ENCODE measurements at places on chromosomes 11 and 22. TPM values are rescaled to one million over a fixed set of nuclear protein-coding genes. Genes with fewer than 3 reads are reported as not detected.

SYCE3 gene
- not detected for total RNA-seq

SLC22A12 gene
- total RNA-seq, result not detected

NRXN2 gene
- 397 TPM for total RNA-seq

OR4D5 gene
- not detected for total RNA-seq

RASD2 gene
- total RNA-seq, result 6.0 TPM

ARHGAP20 gene
- total RNA-seq, result 27.2 TPM

RAB36 gene
- 7.4 TPM for total RNA-seq

CYP2D6 gene
- total RNA-seq, result 4.2 TPM

CELSR1 gene
- total RNA-seq, result 4.4 TPM

PRDM10 gene
- total RNA-seq, result 12.0 TPM

CD248 gene
- total RNA-seq, result 1.6 TPM

CARD10 gene
- total RNA-seq, result 4.6 TPM

FJX1 gene
- 46.4 TPM for total RNA-seq

SSH3 gene
- 4.6 TPM for total RNA-seq

GGTLC2 gene
- not detected for total RNA-seq

OR56A3 gene
- total RNA-seq, result not detected

LMO1 gene
- total RNA-seq, result 12.9 TPM

TMEM45B gene
- total RNA-seq, result 0.69 TPM

PKNOX2 gene
- 6.9 TPM for total RNA-seq

PLAAT4 gene
- total RNA-seq, result 10.6 TPM

SHANK2 gene
- 44.1 TPM for total RNA-seq

RTN4RL2 gene
- 0.46 TPM for total RNA-seq

RAB3IL1 gene
- 4.4 TPM for total RNA-seq
